ENCODE measurements at places on chromosomes 11 and 22. TPM values are rescaled to one million over a fixed set of nuclear protein-coding genes. Genes with fewer than 3 reads are reported as not detected.
A peak's percentile ranks its signal among the peaks of the same experiment; 100 is the strongest.

Gene KRTAP5-8
- total RNA-seq: not detected

DNA sequence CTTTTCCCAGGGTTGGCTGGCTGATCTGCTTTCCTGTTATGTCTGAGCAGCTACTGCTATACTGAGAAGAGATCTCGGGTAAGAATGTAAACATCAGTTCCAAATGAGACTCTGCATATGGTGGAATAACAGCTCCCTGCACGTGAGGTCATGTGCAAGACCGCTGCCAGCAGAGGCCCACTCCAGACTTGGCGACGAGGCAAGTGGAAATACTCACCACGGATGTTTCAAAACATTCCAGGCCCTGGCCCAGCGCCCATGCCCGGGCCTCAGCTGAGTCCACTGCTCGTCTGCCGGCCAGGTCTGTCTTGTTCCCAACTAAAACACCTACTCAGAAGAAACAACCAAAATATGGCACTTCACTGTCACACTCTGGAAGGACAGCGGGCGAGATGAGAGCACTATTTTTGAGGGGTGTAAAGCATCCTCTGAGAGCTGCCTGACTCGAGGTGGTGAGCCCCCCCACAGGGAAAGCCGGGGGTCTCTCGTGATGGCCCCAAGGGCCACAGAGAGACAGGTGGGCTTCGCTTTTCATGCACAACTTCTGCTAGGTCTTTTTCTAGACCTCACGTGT, 13.1 kb downstream of the IFT27 start:
- peak; percentile 58 for DNase-seq

Gene TRIM22
- 107 TPM for total RNA-seq

Gene EHD1
- 71.2 TPM for total RNA-seq

Gene MEN1
- 18.8 TPM for total RNA-seq

Gene NNMT
- total RNA-seq: 15.4 TPM

Gene PPP2R5B
- total RNA-seq: 27.8 TPM

DNA sequence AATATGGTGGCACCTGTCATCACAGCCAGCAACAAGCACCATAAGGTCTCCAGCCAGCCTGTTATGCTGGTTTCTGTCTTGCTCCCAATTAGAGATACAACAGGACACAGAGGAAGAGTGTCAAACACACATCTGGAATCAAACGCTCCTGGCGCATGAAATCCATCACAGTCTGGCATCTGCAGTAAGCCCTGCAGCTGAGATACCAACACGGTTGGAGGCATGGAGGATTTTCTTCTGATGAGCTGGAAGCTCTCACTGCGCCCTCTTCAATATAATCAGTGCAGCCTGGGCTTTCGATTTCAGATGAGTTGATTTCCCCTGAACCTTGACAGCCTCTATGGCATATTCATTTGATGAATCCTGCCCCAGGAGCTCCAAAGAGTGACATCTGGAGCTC, 27.8 kb upstream of the CARS1 start:
- no peak for DNase-seq

Gene TRIM66
- total RNA-seq: 20.0 TPM

DNA sequence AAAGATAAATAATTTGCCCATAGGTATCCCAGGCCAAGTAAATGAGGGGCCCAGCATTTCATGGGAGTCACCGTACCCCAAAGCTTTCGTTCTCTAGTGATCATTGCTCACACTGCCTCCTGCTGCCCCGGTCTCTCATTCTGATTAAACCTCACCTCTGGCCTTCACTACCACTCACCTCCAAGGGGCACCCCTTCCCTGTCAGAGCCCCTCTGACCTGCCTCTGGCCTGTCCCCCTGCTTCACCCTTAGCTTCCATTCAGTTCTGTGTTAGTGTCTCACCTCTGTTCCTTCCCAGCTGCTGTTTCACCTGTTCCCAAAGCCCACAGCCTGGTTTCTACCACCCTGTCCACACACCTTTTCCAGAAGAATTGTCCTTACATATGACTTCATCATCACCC, 150.3 kb upstream of the E2F8 start:
- no peak for DNase-seq

Gene OR5A1
- not detected for total RNA-seq

Gene CCDC188
- 4.0 TPM for total RNA-seq

DNA sequence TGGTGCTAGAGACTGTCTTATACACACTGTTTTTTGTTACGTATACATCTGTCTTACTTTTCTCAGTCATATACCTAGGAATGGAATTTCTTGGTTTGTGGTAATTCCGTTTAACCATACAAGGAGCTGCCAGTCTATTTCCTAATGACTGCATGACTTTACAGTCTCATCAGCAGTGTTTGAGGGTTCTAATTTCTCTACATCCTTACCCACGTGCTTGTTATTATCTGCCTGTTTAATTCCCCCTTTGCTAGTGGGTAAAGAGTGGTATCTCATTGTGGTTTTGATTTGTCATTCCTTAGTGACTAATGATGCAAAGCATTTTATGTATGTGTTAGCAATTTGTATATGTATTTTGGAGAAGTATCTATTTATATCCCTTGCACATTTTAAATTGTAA, 1008.0 kb downstream of the FAM181B start:
- no peak for DNase-seq

- DNase-seq: peak; percentile 93
Observed at GRCh38 chr11:14190992-14191778, 167.8 kb downstream of the RRAS2 start.

Gene TEX54
- not detected for total RNA-seq

Gene ANGPTL5
- total RNA-seq: 0.40 TPM

DNA sequence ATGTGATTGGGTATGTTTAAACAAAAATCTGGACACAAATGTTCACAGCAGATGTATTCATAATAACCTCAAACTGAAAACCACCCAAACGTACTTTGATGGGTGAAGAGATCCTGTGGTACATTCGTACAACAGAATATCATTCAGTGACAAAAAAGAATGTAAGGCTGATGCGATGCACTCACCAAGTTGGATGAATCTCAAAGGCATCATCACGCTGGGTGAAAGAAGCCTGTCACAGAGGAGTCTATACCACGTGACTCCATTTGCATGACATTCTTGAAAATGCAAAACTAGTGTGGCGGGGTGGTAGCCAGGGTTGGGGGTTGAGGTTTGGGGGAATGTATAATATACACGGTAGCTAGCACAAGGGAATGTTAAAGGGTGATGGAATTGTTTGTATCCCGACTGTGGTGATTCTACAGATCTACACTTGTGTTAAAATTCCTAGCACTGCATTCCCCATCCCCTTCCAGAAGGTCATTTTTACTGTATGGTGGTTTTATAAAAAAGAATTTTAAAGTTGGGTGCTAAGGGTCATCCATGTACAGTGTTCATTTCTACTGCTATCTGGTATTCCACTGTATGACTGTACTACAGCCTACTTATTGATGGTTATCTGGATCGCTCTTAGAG, 35.0 kb upstream of the SLC25A1 start:
- DNase-seq: peak; percentile 67

DNA sequence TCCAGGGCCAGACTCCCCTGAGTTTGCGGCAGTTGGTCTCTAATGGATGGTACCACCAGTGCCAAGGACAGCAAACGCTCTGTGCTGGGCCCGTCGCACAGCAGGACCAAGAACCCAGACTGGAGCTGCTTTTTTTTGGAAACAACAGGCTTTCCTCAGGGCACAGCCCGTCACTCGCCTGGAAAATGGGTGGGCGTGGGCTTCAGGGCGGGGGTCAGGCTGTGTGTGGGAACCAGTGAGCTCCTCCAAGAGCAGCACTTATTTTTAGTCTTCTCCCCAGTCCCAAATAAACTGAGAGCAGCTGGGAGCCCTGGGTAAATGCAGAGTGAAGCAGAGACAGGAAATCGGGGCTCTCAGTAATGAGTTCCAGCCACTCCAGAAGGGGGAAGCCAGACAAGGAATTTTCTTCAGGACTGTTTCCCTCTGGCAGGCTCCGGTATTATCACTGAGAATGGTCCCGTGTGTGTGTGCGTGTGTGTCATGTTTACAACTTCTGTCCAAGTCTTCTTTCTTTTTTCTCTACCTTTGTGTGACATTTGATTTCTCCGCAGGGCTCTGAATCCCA, 63.0 kb downstream of the PPFIBP2 start:
- DNase-seq: peak; percentile 82

GRCh38 chr11:17457396-17458173, 19.1 kb downstream of the ABCC8 start:
- DNase-seq: no peak

DNA sequence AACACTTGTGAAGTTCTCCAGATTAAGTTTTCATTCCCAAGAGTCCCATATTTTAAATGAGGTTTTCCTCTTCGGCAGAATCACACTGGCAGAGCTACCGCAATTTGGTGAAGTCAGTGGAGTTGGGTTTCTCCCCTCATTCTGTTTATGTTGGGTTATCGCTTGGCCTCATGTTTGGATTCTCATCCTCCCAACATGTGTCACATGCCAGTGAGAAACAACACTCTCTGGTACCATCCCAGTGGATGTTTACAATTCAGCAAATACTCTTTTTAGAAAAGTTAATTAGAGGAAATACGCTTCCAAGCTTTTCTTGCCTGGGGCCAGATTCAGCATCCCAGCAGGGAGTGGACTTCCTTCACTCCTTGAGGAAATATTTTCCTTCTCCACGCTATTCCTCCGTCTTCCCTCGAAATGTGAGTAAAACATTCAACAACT, 2.1 kb downstream of the PAMR1 start:
- DNase-seq: no peak

GRCh38 chr22:32880061-32880460, 78.6 kb downstream of the TIMP3 start:
- DNase-seq: no peak

GRCh38 chr11:45663486-45664375, 1.7 kb downstream of the CHST1 start:
- DNase-seq: no peak

DNA sequence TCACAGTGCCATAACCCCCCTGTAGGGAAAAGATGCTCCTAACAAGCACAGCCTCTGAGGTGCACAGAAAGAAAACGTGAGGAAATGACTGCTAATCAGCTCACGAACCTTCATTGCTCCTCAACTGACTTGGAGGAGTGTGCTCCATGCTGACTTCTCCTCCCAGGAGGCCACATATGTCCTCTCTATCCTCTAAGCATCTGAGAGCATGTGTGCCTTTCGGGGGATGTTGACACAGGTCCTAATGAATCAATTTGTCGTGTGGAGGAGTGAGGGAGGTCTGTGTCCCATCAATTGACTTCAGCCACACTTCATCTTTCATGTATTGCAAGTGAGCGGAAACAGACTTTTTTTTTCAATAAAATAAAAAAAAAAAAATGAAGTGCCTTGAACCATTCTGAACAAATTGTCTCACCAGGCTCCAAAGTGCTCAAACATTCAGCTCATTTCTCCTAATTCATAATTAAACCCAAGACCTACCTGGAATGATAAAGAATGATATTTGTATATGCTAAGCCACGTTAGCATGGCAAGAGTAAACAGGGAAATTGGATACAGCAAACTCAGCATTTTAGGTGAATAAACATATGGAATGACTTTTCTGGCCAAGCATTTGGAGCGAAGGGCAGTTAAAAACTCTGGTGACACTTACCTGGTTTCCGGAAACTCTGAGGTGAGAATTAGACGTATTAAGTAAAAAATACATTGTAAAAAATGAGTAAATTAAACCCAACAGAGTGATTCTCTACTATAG, 317.6 kb upstream of the FAT3 start:
- DNase-seq: no peak

Gene PDGFB
- 39.4 TPM for total RNA-seq

Gene MAPK8IP1
- 15.4 TPM for total RNA-seq

- no peak for DNase-seq
Observed at GRCh38 chr11:35539256-35539655, 13.8 kb upstream of the PAMR1 start.

Gene H19
- 1,932 TPM for total RNA-seq

GRCh38 chr22:50581950-50582492, 628 bp downstream of the CHKB start:
- DNase-seq: peak; percentile 27

DNA sequence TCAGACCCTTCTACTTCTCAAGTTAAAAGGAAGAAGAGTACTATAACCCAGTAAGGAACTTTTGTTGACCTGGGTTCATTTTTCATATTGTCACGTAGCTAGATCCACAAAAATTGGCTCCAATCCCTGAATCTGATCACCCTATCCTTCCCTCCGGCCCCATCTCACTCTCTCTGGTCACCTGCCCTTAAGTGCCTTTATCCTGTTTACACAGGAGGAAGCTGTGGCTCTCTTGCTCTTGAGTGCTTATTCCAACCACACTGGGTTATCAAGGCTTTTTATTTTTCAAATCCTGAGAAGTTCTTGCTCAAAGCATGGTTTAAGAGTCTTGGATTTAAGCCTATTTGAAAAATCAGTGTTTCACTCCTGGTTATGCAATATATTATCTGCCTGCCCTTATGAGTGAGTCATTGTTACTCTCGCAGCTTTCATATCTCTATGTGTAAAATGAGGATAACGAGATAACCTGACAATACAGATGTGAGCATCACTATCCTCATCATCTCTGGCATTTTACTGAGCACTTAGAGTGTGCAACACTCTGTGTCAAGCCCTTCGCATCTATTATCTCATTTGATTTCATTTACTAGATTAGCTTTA, 293.9 kb downstream of the GUCY1A2 start:
- DNase-seq: peak; percentile 34

DNA sequence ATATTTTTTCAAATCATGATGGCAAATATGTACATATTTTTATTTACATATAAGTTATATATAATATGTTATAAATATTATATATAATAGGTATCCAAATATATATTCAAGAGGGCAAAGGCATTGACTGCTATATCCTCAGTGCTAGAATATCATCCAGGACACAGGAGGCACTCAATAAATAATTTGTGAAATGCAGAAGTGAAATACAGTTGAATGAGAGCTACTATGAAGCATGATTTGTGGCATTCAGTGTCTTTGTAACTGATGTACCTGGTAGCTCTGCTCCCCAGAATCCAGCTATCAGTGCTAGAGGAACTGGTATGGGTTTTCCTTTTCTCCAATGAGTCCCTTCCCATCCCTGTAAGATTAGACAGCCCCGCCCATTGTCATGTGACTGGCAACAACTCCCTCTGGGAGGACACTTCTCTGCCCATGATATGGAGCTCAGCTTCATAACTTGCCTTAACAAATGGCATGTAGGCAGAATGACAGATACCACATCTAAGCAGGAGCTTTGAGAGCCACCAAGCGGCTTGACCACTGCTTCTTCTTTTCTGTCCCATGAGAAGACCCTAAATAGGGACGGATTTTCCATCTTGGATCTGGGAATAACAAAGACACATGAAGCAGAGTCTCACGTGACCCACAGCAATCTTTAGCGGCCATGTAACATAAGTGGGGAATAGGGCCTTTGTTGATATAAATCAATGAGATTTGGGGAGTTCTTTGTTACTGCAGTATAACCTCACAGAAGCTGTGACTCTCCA, 10.2 kb upstream of the CD82 start:
- no peak for DNase-seq

Measured in lung (tissue), 17 donors.